Cerebellar nuclear complex (tissue), 1 donor: ENCODE measurements at places on chromosomes 4 and X.

- DNase-seq = no peak
Observed at GRCh38 chrX:18681996-18682395, 10.1 kb upstream of the RS1 start.

DNA sequence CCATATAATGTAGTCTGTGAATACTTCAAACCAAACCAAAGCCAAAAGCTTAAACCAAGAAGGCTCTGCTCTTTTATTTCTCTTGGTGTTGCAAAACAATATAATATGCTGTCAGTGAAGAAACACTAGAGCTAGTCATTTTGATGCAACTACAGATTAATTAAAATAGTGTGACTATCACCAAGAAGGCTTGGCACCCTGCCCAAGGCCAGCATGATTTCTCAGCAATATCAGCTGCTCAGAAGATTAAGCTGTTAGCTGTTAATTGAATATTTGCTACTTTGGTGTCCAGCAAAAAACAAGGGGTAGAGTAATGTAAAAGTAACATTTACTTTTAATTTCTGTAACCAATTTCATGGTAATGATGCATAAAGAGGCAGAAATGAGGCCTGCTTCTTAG lies 104.9 kb upstream of the PRPS2 start:
- DNase-seq = no peak

GRCh38 chrX:123072686-123073385 lies 111.2 kb upstream of the GRIA3 start:
- no peak for DNase-seq

DNA sequence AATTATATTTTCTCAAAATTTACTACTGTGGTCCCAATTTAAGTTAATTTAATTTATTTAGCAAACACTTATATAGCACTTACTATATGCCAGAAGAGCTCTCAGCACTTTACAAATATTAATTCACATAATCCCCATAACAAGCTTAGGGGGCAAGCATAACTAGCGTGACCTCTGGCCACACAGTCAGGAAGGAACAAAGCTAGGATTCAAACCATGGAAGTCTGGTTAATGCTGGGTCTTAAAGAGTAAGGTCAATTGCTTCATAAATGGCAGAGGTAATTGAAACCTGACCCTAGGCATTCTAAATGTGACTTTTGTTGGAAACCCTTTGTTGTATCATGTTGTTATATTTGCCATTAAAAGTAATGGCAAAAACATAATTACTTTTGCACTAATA lies 279.5 kb upstream of the EMCN start:
- DNase-seq = no peak

GRCh38 chr4:24794480-24794879 lies 893 bp upstream of the SOD3 start:
- DNase-seq = no peak

- no peak for DNase-seq
Observed at GRCh38 chrX:57651169-57651919, 28.7 kb downstream of the NLRP2B start.

DNA sequence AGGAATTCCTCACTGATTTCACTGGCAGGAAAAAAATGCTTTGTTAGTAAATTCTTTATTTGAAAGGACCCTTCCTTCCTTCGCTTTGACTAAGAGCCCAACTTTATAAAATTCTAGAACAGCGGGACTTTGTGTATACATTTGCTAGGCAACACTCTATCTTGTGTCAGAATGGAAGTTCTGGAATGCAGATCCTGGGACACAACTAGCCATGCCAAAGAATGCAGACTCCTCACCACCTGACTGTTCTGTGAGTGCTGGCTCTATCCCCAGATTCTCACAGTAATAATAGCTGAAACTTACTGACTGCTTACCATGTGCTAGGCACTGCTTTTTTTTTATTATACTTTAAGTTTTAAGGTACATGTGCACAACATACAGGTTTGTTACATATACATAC lies 73.3 kb upstream of the ZDHHC15 start:
- DNase-seq = no peak

DNA sequence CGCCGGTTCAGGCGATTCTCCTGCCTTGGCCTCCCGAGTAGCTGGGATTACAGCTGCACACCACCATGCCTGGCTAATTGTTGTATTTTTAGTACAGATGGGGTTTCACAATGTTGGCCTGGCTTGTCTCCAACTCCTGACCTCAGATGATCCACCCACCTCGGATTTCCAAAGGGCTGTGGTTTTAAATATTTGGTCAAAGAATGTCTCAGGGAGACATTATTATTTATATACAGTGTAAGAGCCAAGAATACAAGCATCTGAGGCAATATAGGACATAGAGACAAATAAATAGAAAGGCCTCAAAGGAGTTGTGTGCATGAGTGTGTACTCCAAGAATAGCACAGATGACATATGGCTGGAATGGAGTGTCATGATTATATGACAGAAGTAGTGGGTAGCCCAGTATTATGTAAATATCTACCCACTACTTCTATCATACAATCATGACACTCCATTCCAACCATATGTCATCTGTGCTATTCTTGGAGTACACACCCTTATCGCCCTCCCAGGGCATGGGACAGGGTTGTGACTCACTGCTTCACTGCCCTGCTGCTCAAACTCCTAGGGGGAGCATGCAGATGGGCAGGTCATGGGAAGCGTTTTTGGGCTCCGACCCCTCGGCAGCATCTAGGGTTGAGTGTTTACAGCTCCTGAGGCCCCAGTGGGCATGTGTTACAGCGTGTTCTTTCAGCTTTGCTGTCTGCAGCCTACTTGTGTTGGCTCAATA lies 1649.8 kb upstream of the PCDH10 start:
- DNase-seq = no peak

DNA sequence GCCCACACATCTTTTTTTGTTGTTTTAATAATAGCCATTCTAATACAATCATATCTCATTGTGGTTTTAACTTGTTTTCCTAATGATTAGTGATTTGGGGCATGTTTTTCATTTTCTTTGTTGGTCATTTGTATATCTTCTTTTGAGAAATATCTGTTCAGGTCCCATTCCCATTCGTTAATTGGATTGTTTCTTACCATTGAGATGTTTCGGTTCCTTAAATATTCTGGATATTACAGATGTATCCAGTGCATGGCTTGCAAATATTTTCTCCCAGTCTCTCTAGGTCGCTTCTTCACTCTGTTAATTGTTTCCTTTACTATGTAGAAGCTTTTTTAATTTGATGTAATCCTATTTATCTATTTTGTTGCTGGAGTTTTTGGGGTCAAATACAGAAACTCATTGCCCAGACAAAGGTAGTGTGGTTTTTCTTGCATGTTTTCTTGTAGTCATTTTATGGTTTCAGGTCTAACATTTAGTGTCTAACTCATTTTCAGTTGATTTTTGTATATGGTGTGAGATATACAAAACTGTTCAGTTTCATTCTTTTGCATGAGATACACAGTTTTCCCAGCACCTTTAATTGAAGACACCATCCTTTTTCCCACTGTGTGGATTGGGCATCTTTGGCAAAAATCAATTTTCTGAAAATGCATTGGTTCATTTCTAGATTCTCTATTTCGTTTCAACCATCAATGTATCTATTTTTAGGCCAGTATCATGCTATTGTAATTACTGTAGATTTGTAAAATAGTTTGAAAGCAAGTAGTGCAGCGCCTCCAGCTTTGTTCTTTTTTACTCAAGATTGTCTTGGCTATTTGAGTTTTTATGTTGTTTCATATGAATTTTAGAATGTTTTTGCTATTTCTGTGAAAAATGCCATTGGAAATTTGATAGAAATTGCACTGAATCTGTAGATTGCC lies 195.9 kb downstream of the SCFD2 start:
- no peak for DNase-seq

GRCh38 chrX:25667681-25668080 lies 470.5 kb upstream of the MAGEB18 start:
- no peak for DNase-seq

GRCh38 chr4:125390126-125390525 lies 75.4 kb downstream of the FAT4 start:
- no peak for DNase-seq

- DNase-seq = no peak
Observed at GRCh38 chr4:168784786-168785461, 225.1 kb downstream of the CBR4 start.

- no peak for DNase-seq
Observed at GRCh38 chr4:12118651-12119213, 690.0 kb upstream of the HS3ST1 start.

- DNase-seq = no peak
Observed at GRCh38 chr4:90841676-90842075, 714.5 kb downstream of the CCSER1 start.

DNA sequence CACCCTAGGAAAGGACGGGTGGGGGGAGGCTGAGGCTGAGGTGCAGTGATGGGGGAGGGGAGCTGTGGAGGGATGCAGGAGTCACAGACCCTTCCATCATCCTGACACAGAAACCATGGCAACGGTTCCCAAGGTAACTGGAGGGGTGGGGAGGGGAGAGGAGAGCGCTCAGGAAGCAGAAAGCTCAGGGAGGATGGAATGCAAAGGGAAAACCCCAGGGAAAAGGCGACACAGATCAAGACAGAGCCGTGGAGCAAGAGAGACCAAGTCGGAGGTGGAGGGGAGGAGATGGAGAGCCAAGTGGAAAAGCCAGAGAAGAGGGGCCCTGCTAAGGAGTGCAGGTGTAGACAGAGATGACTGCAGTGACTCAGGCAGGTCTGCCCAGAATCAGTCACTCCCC lies 14.5 kb downstream of the L1CAM start:
- DNase-seq = no peak

- no peak for DNase-seq
Observed at GRCh38 chrX:53261355-53261972, 19.9 kb downstream of the IQSEC2 start.

DNA sequence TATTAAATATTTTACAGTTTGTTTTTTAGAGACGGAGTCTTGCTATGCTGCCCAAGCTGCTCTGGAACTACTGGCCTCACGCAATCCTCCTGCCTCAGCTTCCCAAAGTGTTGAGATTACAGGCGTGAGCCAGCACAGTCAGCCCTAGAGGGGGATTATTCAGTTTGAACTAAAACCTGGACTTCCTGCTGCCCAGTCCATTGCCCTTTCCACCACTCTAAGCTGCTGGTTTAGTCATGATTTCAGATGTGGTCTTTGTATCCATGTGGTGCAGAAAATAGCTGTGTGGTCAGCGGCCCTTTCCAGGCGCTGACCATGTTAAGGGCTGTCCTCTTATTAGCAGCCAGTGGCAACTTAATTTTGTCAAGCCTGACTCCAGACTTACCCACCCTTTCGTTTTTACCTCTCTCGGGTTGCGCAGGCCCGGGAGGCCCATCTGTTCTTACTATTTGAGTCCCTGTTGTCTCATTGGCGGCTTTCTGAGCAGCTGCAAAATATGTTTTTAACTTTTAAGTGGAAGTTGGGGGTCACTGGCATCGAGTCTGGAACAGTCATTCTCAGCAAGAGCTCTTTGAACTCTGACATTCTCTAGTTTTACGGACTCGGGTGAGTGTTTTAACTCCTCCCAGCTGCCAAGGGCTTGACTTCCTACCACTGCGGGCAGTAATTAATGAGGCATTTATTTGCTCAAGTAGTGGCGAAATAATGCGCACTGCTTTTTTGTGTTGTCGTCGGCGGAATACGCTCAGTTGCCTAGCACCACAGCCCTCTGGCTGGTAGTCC lies 773 bp upstream of the VMA21 start:
- no peak for DNase-seq

DNA sequence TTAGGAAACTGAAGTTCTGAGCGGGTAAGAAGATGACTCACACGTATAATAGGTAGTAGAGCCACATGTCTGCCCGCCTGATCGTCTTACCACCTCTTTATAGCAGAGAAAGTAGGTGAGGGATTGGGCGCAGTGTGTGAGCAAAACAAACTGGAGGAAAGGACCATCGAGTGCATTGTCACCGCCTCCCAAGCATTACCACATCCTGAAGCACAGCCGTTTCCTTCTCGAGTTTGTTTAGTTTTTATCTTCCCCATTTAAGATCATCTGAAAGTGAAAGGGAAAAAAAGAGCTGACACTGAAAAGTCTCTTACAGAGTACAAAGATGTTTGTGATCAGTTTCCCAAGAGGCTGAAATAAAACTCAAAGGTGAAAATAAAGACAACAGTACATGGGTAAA lies 14.8 kb downstream of the PDK3 start:
- DNase-seq = no peak

GRCh38 chr4:17504081-17504480 lies 7.8 kb downstream of the QDPR start:
- DNase-seq = no peak

DNA sequence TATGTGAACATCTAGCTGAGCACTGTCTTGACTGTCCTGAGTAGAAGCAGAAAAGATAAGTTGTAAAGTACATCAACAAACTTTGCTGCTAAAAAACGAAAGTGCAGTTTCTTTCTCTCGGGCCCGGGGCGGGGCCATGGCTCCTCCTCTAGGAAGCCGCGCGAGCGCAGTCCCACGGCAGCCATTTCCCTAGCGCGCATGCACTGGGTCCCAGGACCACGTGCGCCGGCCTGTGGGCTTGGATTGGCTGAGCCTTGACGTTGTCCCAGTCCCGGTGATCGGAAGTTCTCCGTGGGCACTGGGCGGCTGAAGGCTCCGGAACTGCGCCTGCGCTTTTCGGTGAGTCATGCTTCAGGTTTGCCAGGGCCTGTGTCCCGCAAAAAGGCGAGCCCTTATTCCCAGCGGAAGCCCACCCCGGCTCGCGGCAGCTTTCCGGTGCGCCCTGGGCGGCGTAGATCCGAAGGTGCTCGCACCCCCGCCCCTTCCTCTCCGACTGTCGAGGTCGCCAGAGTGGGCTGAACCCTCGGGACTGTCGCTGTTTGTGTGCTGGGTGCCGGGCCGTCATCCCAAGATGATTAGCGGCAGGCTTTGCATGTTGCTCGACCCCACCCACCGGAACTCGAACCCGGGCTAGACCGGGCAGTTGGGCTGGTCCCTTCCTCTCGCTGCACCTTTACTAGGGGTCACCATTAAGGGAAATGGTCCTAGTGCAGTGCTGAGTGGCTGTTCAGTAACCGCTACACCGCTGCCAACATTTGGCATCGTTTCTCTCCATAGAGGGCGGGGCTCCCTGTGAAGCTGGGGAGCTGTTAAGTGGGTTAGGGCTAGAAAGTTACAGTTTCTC lies at the start of gene TCEANC:
TCEANC (plus strand) TSS at position 292 of the 844 bp plus-strand sequence. CDS start 9,368 bp downstream, outside the sequence.
- DNase-seq = peak; percentile 53

- no peak for DNase-seq
Observed at GRCh38 chrX:12563121-12563520, 228.1 kb upstream of the PRPS2 start.
